ENCODE measurements at places on chromosomes 5 and 9.

- no peak for DNase-seq
These were observed 37.3 kb upstream of the MAMDC2 start for GRCh38 chr9:70006306-70006705.

DNA sequence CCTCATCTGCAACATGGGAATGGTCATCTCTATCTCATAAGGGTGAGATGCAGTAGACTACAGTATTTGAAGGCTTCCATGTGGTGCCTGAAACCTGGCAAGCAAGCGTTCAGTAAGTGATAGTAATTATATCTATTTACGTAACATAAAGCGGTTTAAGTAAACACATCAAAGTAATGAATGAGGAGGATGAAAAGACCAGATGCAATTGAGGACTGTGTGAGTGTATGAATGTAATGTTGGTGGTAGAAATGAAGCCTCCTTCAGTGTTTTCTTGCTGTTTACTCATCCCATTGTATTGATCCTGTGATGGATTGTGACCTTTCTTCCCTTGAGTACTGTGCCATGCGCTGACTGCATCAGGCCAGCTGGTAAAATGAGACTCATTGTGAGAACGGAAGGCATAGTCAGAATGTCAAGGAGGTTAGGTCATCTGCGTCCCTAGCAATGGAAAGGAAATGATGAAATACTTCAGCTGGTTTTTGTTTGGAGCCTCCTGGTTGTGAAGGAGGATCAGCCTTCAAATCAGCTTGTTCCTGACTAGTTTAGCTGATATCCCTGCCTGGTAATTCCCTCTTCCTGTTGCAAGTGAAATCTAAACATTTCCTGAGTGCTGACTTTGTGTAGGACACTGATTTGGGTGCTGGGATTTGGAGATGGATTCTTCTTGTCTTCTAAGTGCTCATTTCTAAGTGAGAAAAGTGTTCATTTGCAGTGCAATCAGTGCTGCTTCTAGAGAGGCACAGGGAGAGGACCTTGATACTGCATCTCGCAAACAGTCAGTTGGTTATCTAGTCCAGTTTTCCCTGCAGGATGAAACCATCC lies 35.6 kb downstream of the TNFSF8 start:
- DNase-seq, result no peak

- DNase-seq, result no peak
These were observed 131.5 kb downstream of the ZNF608 start for GRCh38 chr5:124614836-124615385.

DNA sequence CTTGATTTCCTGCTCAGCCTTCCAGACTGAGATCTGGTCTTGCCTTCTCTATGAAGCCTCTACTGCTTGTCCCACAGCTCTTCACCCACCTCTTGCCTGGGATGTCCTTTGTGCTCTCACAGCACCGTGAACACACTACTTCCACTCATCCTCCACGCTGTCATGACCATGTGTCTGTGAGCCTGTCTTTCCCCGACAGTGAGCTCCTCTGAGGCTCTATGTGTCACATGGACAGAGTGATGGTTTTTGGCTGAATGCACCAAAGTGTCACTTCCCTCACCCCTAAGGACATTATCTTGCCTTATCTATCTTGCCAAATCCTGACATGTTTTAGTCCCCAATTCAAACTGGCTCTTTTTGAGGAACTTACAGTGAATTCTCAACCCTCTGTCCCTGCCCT lies 11.3 kb downstream of the PHYKPL start:
- no peak for DNase-seq

DNA sequence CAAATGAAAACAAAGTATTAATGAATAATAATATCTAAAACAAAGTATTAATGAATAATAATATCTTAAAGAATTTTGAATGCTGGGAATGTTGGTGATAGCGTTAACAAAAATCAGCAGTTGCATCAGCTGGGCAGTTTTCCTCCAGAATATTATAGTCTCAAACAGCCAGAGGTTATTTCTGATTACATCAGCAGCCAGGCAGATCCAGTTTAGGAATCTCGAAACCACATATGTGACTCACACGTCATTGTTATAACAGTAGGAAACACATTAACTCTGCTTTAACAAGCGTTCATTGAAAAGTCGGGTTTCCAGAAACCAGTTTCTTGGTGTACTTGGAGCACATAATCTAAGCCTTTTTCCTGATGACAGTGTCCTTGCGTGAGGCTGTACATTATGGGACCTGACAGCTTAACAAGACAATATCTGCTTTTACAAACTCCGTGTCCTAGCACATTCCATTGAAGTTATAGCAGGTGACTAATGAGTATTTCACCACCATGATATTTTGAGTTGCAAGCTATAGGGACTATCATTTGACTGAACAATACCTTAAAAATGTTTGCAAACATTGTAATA lies 559.5 kb upstream of the KLF4 start:
- DNase-seq, result no peak

GRCh38 chr9:73125651-73126050 lies 26.0 kb upstream of the ANXA1 start:
- DNase-seq, result no peak

GRCh38 chr9:127676638-127677037 lies 30.1 kb upstream of the CFAP157 start:
- DNase-seq, result no peak

DNA sequence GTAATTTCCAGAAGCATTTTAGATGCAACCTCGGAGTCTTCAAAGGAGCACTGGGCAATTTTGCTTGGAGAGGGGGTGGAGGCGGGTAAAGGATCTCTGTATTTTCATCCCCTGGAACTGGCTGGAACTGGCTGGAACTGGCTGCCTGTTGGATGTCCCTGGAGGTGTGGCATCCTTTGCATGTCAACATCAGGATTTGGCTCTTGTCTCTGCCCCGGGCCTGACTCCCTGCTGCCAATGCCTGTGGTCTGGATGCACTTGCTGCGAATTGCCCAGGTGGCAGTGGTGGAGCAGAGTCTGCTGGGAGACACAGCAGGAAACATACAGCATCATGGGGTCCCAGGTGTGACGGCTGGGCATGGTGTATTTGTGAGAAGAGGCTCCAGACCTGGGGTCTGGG lies 391.3 kb downstream of the GADD45G start:
- no peak for DNase-seq

GRCh38 chr5:42719034-42719433 lies 37.6 kb upstream of the CCDC152 start:
- no peak for DNase-seq

- no peak for DNase-seq
These were observed 56.6 kb downstream of the GNAQ start for GRCh38 chr9:77975036-77975435.

DNA sequence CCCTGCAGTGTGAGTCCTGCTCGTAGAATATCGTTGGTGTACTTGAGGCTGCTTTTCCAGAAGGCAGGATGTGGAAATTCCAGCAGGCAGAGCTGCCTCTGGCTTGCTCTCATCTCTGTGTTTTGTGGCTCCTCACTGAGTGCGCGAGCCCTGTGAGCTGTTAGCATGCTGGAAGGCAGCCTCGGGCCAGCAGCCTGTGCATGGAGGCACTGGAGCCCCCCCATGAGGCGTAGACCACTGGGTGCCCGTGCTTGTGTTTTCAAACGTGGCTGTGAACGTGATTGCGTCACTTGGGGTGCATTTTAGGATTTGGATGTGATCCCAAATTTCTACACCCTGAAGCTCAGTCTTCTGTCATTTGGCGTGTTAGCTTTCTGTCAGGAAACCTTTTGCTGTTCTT lies 3.2 kb downstream of the WDR5 start:
- DNase-seq, result no peak

DNA sequence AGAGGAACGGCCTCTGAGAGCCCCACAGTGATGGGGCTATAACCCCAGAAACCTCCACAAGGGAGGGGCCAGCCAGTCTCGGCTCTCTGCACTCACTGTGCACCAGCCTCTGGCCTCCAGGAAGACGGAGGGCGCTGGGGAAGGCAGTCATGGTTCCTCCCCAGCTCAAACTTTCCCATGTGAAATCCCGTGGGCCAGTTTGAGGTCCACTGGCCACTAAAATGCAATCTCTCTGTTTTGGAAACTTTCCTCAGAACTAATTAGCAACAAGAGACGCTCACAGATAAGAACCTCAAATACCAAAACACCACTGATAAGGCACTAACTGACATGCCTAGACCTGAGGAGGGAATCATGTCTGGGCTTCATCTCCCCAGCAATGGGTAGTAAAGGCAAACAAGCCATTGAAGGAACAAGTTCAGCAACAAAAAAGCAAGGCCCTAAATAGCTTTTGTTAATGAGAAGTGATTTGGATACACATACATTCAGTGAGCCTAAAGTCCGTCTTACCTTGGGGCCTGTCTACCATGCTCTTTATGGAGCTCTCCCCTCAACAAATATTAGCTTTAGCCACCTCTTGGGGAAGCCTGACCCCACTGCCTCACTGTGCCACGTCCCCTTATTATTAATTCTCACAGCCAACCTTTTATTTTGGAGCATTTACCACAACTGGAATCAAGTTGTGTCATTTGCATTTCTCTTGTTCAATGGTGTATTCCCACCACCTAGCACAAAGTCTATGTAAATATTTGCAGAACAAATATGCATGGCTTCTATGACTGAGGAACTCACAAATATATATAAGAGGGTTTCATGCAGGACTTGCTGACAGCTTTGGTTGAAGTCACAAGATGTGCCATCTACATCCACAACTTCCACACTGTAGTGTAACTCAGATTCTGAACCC lies 56.1 kb upstream of the GLRX start:
- DNase-seq, result no peak

GRCh38 chr9:132426639-132427414 lies 16.8 kb downstream of the CFAP77 start:
- no peak for DNase-seq

DNA sequence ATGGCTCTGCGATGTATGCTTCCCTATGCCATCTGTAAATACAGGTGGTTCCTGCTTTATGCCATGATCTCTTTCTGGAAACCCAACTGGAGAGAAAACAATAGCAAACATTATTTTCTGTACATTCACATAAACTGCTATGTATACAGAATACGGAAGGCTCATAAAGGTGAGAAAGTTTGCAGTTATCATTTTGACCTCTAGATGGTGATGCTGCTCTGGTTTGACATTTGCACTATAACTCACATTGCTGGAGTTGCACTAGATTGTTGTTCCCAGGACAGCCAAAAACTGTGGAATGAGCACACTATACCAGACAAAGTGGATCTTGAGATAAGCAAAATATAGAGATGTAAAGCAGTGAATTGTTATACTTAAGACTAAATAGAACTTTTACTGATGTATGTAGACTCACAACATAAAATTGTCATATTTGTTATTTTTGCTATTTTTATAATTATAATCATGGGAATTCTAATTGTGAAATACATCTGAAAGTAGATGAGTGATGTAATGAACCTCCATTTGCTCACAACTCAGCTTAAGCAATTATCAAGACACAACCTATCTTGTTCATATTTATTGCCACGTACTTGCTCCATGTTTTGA lies 246.5 kb downstream of the PTPRD start:
- no peak for DNase-seq

- no peak for DNase-seq
These were observed 1537.6 kb upstream of the CDH9 start for GRCh38 chr5:28576022-28576421.

GRCh38 chr9:115946530-115946929 lies 207.1 kb upstream of the PAPPA start:
- DNase-seq, result no peak

DNA sequence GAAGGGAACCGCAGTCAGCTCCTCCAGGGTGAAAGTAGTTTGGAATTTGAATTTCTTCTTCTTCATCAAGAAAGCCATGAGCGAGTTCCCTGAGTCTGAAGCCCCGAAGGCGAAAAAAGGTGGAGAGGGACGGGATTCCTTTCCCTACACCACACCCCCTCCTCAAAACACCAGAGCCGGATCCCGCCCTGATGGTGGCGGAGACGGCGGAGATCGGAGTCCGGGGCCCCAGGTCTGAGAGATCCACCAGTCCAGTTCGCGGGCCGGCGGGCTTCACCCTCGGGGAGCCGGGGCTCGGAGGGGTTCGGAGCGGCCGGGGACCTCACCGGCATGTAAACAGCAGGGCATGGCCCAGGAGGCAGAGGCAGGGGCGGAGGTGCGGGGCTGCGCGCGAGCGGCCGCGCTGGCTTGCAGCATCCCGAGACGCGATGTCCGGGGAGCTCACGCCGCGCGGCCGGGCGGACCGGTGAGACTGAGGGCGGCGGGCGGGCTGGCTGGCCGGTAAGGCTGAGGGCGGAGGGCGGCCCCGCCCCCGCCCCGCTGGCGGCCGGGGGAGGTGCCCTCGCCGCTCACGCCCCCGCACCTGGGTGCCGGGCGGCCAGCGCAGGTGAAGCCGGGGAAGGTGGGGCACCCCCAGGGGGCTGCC lies 606 bp downstream of the EEIG1 start:
- peak; percentile 60 for DNase-seq

DNA sequence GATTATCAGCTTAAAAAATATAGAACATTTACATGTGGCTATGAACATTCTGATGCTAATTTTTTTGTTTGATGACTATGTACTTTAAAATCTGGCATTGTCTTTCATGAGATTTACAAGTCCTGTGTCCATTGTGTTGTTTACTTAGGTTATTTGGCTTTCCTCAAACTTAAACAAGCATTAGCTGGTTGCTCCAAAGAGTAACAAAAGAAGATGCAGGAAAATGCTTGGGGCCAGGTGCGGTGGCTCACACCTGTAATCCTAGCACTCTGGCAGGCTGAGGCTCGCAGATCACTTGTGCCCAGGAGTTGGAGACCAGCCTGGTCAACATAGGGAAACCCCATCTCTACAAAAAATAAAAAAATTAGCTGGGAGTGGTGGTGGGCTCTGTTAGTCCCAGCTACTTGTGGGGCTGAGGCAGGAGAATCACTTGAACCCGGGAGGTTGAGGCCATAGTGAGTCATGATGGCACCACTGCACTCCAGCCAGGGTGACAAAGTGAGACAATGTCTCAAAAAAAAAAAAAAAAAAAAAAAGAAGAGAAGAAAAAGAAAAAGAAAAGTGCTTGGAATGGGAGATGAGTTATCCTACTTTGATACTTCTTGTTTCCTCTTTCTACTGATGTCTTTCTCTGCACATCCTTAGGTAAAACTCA lies 39.7 kb downstream of the PAM start:
- DNase-seq, result no peak

GRCh38 chr5:82105457-82105856 lies 133.6 kb downstream of the ATG10 start:
- DNase-seq, result no peak

DNA sequence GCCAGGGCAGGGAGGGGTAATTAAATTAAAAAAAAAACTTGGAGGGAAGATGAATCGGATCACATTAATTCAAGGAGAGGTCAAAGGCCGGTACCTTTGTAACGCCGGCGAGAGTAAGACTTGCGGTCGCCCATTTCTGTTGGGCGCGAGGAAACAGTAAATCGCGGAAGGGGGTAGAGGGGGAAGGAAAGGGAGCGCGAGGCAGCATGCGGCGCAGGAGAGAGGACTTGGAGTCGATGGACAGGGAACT lies 324 bp upstream of the RGMB start:
- no peak for DNase-seq
